Nasal cavity respiratory epithelium epithelial cell of viscerocranial mucosa (primary cell): ENCODE measurements at places on chromosomes 2 and 18. TPM values are rescaled to one million over a fixed set of nuclear protein-coding genes. Genes with fewer than 3 reads are reported as not detected.

DNER gene
- total RNA-seq = 0.57 and 1.0 TPM in 2 replicates

UPP2 gene
- not detected in 2 replicates for total RNA-seq

SAG gene
- not detected in 2 replicates for total RNA-seq

SERPINB4 gene
- total RNA-seq = 1.7 and 63.5 TPM in 2 replicates

PARD3B gene
- total RNA-seq = 3.0 and 3.1 TPM in 2 replicates
